ENCODE measurements at places on chromosomes 5 and 9.
A peak's percentile ranks its signal among the peaks of the same experiment; 100 is the strongest.

DNA sequence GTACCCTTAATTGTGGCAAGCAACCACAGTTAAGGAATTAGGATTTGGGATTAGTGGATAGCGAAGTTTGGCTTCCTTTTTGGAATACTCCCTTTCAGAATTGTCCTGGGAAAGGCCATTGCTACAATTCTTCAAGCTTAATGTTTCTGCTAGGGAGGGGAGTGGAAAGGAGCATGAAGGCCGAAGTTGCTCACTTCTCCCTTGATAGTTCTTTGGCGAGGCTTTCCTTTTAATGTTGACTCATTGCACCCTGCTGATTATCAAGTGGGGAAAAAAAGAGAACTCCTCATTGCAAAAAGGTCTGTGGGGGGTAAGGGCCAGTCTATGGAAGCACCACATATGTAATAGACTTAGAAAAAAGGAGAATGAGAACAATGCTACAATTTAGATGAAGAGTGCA, 30.7 kb downstream of the GRIN3A start:
- DNase-seq, result no peak

DNA sequence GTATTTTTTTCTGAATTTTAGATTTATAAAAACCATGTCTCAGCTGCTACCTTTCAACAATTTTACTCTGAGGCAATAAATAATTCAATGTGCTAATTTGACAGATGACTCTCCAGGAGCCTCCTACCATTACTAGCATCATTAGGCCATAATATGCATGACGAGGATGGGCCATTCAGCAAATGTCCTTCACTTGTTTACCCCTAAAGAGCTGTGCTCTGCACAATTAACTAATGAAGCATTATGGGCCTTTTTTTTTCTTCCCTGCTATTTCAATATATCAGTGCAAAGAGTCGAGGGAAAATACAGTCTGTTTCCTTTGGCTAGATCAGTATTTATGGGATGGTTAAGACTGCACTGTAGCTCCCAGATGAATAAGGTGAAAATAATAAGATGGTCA, 627.2 kb downstream of the ISL1 start:
- DNase-seq, result no peak

DNA sequence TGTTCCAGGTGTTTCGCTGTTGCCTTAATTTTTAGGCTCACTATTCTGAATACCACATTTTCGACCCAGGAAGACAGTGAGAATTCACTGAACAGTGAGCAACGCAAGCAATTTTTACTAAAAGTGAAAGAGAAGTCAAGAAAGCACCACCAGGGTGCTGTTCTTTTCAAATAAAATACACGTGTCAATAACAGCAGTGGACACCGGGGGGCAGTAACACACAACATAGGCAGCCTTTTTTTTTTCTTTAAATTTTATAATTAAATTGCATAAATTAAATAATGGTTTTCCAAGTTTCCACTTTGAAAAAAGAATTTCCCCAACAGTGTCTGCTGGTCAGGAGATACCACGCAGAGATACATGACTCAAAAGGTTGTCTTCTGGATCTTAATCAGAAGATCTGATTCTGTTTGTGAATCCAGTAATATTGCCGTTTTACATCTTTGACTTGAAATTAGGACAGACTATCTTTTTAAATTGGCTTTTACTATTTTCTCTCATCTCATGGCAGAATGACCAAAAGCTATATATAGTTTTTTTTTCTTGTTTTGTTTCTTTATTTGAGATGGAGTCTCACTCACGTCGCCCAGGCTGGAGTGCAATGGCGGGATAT, 47.1 kb upstream of the SH3GL2 start:
- peak; percentile 64 for DNase-seq

- DNase-seq, result no peak
These were observed 73.7 kb downstream of the GTF3C4 start for GRCh38 chr9:132743931-132744479.

- DNase-seq, result peak; percentile 79
These were observed 3.9 kb upstream of the MGAT1 start for GRCh38 chr5:180806351-180807011.

GRCh38 chr9:9881692-9882091, 731.1 kb downstream of the PTPRD start:
- DNase-seq, result no peak
